Activated gamma-delta T cell treated with Interleukin-2 at 50 U/mL for 16 hours (primary cell): ENCODE measurements at places on chromosomes 4 and X.

DNA sequence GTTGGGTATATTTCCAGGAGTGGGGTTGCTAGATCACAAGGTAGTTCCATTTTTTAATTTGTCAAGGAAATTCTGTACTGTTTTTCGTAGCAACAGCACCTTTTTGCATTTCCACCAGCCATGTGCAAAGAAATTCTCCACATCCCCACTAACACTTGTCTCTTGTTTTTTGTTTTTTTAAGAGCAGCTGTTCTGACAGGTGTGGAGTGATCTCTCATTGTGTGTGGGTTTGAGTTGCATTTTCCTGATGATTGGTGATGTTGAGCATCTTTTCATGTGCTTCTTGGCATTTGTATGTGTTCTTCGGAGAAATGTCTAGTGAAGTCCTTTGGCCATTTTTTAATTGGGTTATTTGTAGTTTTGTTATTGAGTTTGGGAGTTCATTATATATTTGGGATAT, 80.3 kb upstream of the PUDP start:
- no peak for DNase-seq

DNA sequence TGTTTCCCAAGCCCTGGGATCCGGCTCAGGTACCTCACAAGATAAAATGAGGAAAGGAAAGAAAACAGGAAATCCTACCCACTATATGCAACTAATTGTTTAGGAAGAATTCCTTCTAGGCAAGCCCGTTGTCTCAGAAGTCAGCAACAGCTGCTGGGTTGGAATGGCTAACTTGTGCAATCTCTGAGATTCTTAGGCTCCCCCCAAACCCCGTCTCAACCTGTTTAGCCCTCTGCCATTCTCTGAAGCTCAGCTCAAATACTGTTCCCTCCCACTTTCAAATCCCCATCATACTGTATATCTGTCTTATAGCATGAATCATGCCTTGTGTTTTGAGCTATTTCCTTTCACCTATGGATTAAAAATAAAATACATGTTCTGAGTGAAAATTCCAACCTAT, 28.9 kb downstream of the STARD8 start:
- DNase-seq = no peak

- no peak for DNase-seq
Observed at GRCh38 chr4:69493515-69493914, 2.2 kb downstream of the UGT2B4 start.

DNA sequence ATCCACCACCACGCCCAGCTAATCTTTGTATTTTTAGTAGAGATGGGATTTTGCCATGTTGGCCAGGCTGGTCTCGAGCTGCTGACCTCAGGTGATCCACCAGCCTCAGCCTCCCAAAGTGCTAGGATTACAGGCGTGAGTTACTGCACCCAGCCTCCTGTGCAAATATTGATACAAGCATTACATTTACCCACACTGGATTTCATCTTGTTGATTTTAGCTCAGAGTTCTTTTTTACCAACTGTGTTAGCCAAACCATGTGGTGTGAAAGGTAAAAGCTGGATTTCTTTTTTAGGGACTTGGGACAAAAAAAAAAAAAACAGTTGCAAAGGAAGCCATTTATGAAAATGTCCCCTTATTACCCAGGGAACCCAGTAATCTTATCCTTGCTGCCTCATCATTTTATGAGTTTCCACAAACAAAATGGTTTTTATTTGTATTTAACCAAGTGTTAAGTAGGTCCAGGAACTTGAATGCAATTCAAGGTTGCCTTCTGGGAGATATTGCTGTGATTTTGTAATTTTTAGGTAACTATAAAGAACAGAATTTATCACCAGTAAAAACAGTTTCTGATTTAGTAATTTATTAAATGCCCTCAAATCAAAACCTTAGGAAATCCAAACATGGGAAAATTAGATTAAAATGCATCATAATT, 202.5 kb downstream of the PALLD start:
- no peak for DNase-seq

DNA sequence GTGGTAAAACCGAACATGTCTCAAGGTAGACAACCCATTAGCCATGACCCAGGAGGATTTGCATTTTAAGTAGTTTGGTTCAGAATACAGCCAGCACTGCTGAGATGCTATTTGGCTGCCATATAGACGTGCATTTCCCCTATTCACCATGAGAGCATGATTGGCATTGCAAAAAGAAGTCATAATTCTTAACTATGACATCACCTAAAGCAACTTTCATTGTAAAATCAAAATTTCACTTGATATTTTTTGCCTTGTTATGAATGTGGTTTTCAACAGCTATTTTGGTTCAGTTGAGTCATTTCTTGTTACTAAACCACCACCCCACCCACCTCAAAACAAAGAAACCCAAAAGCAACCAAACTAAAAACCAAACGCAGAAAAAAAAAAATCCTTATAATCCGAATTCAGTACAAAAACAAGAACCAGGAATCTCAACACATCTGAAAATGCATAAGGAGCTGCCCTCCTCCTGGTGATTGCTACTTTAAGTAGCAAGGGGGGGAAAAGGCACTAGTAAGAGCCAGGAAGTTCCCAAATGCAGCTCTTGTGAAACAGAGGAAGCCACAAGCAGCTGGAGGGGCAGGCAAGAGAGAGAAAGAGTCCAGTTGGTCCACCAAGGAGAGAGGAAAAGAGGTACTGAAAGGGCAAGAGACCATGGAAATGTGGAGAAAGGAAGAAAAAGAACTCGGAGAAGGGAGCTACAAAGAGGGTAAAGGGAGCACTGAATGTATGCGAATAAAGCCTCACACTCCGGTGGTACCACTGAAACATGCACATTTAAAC, 3.1 kb downstream of the SLITRK4 start:
- DNase-seq = no peak

DNA sequence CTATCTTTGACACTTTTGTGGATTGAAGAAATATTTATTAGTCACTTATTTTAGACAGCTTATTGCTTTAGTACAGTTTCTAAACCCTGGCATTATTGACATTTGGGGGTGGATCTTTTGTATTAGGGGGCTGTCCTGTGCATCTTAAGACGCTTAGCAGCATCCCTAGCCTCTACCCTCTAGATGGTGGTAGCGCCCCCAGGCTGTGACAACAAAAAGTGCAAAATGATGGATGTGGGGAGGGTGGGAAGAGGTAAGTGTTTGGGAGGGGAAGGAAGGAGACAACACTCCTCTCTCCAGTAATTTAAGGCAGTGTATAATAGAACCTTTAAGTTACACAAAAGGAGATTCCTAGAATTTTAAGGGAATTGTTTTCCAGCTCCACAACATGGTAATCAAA, 1210.6 kb downstream of the C4orf33 start:
- no peak for DNase-seq

GRCh38 chrX:52542311-52542710, 25.4 kb upstream of the XAGE1B start:
- DNase-seq = no peak

- DNase-seq = no peak
Observed at GRCh38 chr4:70925899-70926635, 23.9 kb downstream of the MOB1B start.
